Dermis blood vessel endothelial cell (primary cell): ENCODE measurements at places on chromosomes 1 and 21. TPM values are rescaled to one million over a fixed set of nuclear protein-coding genes. Genes with fewer than 3 reads are reported as not detected.

DNA sequence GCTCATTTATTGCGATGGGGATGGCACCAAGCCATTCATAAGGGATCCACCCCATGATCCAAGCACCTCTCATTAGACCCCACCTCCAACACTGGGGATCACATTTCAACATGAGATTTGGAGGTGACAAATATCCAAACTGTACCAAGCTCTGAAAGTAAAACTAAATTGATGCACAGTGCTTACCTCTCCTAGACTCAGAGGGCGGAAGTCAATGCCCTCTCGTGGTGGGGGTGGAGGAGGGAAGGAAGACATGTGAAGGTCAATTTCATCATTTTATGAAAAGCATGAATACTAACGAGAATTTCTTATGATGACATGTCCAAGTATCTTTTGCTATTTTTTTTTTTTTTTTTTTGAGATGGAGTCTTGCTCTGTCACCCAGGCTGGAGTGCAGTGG is 120.0 kb downstream of the PGBD5 start:
- no peak for DNase-seq

DNA sequence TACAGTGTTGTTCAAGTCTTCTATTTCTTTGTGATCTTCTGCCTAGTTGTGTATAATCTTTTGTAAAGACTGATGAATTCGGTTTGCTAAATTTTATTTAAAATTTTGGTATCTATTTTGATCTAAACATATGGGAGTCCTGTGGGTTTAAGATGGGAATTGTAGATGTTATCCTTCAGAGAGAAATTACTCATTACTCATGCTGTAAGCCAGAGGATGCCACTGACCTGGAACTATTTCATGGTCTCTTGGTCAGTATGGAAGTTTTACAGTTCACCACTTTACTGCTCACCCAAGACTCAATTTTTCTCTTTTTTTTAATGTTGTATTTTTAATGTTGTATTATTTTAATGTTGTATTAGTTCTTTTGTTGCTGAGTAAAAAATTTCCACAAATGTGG is 138.6 kb upstream of the B3GALT2 start:
- DNase-seq = no peak

- peak; percentile 17 for DNase-seq
These were observed 72.7 kb upstream of the NBPF4 start for GRCh38 chr1:108316545-108316944.

DNA sequence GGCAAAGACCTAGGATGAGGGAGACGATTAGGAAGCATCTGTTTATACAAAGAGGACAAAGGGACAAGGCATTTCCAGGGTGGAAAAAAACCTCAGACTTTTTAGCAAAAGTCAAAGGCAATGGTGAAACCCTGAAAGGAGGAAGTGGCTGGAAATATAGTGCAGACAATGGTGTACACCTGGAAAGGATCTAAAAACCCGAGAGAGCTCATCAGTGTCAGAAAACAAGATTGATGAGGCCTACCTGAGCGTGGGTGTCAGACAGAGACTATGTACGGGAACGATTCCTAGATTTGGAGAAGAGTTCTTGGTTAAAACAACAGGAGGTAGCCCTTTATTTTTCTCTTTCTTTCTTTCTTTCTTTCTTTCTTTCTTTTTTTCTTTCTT is 68.8 kb upstream of the HUNK start:
- no peak for DNase-seq

DNA sequence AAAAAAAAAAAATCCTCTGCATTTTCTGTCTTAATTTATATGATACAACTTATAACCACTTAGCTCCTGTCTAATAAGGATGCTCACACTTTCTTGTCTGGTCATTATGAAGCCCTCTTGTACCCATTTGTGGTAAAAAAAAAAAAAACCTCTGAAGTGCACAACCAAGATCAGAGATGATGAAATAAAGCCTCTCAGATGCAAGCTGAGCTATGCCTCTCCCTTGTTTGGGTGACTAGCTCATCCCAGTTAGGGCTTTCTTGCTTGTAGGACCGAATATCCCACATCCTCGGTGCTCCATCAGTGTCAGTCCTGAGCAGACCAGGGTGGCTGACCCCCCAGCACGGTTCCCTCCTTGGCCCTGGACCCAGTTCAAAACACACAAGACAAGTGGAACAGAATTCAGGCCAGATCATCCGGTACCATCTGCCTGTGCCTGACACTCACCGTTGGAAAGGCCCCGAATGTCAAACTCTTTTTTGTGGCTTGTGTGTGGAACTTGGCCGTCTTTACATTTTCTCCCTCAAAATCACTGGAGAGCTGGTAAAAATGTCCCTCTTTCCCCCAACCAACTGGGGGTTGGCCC is 6.3 kb upstream of the SELENON start:
- no peak for DNase-seq

DNA sequence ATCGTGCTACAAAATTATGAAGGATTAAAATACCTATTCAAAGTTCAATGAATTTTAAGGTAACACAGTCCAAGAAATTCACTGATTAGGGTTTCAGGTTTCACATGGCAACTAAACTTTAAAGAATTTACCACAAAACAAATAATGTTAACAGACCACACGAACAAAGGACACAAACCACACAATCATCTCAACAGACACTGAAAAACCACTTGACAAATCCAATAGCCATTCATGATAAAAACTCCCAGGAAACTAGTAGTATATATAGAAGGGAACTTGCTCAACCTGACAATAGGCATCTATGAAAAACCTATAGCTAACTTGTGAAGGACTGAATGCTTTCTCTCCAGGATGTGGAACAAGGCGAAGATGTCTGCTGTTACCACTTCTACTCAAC is 21.1 kb upstream of the SH2D5 start:
- DNase-seq = no peak

DNA sequence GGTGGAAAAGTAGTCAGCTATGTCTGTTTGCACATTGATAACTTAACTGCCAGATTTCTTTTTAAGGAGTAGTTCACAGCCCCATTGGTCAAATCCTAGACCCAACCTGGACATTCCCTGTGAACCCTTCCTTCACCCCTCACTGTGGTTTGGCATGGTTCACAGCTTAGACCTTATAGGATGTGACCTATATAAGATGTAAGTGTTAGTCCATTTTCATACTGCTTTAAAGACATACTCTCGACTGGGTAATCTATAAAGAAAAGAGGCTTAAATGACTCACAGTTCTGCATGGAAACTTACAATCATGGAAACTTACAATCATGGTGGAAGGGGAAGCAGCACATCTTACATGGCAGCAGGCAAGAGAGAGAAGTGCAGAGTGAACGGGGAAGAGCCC is 1066.2 kb downstream of the TTLL7 start:
- no peak for DNase-seq

DNA sequence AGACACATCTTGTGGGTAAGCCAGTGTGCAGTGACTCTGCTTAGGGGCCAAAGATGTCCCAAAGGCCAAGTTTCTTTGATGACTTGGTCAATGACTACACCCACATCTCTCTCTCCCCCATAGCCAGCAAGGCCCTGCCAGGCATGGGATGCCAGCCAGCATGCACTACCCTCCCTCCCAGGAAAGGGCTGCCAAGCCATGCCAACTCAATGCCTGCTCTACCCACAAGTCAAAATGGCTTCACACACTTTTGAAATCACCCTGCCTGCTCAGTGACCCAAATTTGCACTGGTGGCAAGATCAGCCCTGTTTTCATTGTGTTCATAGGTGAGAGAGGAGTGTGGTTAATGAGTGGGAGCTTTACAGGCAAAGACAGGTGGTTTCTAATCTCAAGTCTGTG is 112.5 kb downstream of the MATN1 start:
- DNase-seq = no peak

- DNase-seq = peak; percentile 70
These were observed 25.9 kb downstream of the S100A6 start for GRCh38 chr1:153509729-153510354.

- no peak for DNase-seq
These were observed 17.9 kb upstream of the CD101 start for GRCh38 chr1:116983678-116984077.

GRCh38 chr1:197303463-197303862 is 35.4 kb downstream of the CRB1 start:
- no peak for DNase-seq

- DNase-seq = no peak
These were observed 7.9 kb downstream of the RNU5D-1 start for GRCh38 chr1:44723064-44723463.

DNA sequence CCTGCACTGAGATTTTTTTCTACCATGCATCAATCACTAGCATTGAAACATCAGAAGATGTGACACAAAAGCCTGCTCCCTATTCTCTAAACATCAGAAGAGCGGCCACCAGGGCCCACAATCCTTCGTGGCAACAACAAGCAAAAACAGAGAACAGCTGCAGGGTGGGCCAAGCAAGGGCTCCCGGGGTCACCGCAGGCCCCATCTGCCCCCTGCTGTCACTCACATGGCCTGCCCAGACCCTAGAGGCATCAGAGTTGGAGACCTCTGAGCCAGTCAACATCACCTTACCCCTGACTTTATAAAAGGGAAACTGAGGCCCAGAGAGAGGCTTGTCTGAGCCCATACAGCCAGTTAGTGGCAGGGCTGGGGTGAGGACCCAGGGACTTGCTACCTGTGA is 1.8 kb downstream of the LAPTM5 start:
- DNase-seq = no peak

DNA sequence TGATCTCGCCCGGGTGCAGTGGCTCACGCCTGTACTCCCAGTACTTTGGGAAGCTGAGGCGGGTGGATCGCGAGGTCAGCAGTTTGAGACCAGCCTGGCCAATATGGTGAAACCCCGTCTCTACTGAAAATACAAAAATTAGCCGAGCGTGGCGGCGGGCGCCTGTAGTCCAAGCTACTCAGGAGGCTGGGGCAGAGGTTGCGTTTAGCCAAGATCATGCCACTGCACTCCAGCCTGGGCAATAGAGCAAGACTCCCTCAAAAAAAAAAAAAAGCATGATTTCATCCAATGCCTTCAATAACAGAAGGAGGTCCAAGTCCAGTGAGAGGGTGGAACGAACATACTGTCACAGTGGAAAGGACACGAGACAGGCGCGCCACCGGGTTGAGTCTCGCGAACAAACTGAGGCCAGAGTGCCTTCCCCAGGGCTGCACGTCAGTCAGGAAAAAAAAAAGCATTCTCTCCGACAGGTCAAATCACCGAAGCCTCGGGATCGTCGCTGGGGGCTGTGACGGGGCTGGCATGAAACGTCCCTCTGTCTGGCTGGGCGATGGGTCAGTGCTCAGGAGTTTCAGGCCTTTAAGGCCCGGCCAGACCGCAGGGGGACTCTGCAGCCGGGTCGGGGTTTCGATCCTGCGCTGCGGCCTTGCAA is 8.4 kb upstream of the CROCC start:
- no peak for DNase-seq

- DNase-seq = no peak
These were observed 2.4 kb downstream of the TUT4 start for GRCh38 chr1:52550447-52550846.

- DNase-seq = no peak
These were observed 22.8 kb upstream of the CDK18 start for GRCh38 chr1:205481629-205482151.

- no peak for DNase-seq
These were observed 40.9 kb downstream of the CCN1 start for GRCh38 chr1:85621430-85621829.

DNA sequence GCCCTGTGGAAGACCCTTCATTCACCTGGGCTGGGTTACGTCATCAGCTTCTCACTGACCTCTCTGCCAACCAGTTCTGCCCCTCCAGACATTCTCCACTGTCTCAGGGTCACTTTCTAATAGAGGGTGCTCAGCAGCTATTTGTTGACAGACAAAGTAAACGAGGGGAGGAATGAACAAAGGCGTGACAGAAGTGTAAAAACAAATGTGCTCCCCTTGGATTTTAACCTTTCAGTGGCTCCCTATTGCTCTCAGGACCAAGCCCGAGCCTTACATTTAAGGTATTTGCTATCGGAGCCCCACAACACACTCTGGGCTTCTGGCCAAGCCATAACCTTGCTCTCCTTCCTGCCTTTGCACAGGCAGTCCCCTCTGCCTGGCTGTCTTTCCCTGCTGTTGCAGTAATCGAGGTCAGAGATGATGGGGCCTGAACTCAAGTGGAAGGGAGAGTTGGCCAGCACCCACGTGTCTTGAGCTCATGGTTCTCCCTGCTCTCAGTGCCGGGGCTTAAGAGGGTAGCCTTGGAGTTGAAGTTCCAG is 9.3 kb upstream of the MARCKSL1 start:
- peak; percentile 71 for DNase-seq

DNA sequence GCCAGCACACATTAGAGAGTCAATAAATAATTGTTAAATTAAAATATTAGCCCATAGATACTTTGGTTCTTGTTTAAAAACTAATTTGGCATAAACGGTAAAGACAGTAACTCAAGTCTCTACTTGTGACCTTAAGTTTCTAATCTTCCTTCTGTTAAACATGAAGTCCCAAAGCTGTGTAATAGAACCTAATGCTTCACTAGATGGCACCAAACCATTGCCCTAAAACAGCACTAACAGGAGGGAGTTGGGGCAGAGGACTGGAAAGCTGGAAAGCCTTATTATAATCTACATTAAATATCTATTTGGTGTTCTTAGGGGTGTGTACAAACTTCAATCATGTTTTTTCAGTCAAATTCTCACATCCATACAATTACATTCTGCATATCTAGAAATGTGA is 176.7 kb downstream of the OLFM3 start:
- peak; percentile 8 for DNase-seq

- DNase-seq = no peak
These were observed 229.6 kb downstream of the HHAT start for GRCh38 chr1:210558302-210558701.

DNA sequence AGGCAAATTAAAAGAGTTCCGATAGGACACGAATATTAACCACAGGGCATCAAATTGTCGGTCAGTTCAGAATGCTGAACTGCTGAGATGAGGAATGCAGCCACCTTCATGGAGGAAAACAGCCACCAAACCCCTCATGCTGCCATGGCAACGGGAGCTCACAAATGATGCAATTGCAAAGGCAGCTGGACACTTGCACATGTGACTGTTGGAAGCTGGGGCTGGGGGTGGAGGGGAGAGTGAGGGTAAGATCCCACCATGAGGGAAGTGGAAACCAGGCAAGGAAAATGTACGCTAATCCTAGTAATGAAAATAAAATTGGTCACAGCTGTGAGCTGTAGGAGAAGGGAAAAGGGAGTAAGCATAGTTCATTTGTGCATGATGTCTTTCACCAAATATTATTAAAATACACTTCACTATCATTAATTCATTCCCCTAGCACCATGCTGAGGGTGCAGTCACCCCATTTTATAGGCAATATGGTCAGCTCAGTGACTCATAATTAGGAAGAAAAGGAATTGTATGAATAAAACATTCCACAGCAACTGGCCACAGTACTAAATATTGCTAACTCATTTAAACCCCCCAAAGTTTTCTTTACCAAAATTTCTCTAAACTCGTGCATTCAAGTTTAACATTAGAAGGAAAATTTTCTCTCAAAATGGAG is 15.3 kb downstream of the BECN2 start:
- no peak for DNase-seq

Gene SLC6A17
- 0.51 and 0.84 TPM in 2 replicates for total RNA-seq

Gene SERPINC1
- total RNA-seq = 0.05 TPM in 1 of 2 replicates, not detected in the other

Gene RNU1-1
- under 0.01 TPM in 2 replicates for total RNA-seq

Gene RNU1-2
- under 0.01 TPM in 2 replicates for total RNA-seq

Gene WNT9A
- 1.8 and 2.9 TPM in 2 replicates for total RNA-seq

Gene MIXL1
- total RNA-seq = 0.05 TPM in 1 of 2 replicates, not detected in the other

Gene ASCL5
- not detected in 2 replicates for total RNA-seq

Gene LHX8
- not detected in 2 replicates for total RNA-seq

Gene CCNL2
- total RNA-seq = 71.1 and 183 TPM in 2 replicates

Gene VHLL
- not detected in 2 replicates for total RNA-seq
